ENCODE measurements at places on chromosomes 11 and 22.

DNA sequence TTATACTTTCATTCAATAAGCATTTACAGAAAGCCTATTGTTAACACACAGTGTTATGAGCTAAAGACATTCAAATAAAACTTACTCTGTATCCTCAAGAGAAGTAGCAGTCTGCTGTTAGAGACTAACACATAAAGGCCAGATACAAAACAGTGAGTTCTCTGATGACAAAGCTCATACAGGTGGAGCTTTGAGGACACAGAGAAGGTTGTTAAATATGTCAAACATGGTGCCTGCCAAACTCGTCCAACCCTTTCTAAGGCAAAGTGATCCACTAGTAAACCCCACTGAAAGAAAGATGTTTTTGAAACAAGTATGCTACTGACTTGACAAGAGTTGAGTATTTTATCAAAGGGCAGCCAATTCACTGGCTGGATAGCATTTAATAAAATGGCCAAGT, 70.1 kb downstream of the C2CD3 start:
- DNase-seq = no peak

- DNase-seq = peak; percentile 68
Measured at GRCh38 chr22:31490496-31490925, 869 bp upstream of the EIF4ENIF1 start.

- DNase-seq = no peak
Measured at GRCh38 chr11:129291546-129291945, 84.1 kb upstream of the BARX2 start.

GRCh38 chr22:25395915-25396314, 168.6 kb upstream of the GRK3 start:
- DNase-seq = peak; percentile 14

GRCh38 chr11:133988686-133989410, 32.1 kb upstream of the IGSF9B start:
- peak; percentile 86 for DNase-seq

GRCh38 chr22:23065069-23065451, 5.3 kb upstream of the GNAZ start:
- DNase-seq = no peak

DNA sequence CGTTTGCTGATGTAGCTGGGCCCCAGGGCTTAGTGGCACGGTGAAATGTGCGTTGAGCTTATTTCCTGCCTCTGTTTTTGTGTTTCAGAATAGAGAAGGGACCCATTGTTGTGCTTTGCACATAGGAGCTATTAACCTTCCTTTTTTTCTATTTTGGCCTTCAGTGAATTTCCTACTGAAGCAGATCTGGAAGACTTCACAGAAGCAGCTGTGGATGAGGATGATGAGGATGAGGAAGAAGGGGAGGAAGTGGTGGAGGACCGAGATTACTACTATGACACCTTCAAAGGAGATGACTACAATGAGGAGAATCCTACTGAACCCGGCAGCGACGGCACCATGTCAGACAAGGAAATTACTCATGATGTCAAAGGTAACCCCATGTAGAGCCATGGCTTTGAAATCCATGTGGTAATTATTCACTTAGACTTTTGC, 37.4 kb upstream of the ST14 start:
- DNase-seq = no peak

GRCh38 chr11:84103096-84103495, 816.9 kb upstream of the CCDC90B start:
- no peak for DNase-seq

DNA sequence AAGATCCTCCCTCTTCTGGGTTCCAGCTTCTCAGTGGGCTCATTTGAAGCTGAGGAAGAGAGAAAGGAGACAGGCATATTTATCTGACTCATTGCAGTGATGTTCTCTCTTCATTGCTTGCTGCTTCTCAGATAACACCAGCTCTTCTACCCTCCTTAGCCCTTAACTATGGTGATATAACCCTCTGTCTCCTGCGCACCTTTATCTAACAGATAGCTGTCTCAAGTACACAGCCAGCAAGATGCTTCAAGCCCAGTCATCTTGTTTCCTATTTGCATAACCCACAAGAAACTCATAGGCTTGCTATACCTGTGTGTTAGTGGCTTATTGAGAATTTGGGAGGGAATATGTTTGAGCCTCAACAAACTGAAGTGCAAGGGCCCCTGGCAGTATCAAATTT, 12.6 kb downstream of the PRSS23 start:
- DNase-seq = no peak

All from right cardiac atrium (tissue), 5 donors.